Stimulated activated CD8-positive, alpha-beta memory T cell treated with anti-CD3 and anti-CD28 coated beads, Interleukin-7, amount 100 ng/mL, for 4 hours (primary cell): ENCODE measurements at places on chromosomes 11 and 22.

- DNase-seq: no peak
Measured at GRCh38 chr11:30155428-30155827, 75.4 kb upstream of the FSHB start.

- no peak for DNase-seq
Measured at GRCh38 chr22:38614332-38615063, 41.7 kb downstream of the FAM227A start.

- DNase-seq: no peak
Measured at GRCh38 chr11:132464939-132465338, 1067.4 kb downstream of the OPCML start.

GRCh38 chr11:69484427-69485259, 3.2 kb downstream of the LINC01488 start:
- no peak for DNase-seq

- DNase-seq: no peak
Measured at GRCh38 chr11:134272381-134273316, 3.5 kb upstream of the GLB1L3 start.

DNA sequence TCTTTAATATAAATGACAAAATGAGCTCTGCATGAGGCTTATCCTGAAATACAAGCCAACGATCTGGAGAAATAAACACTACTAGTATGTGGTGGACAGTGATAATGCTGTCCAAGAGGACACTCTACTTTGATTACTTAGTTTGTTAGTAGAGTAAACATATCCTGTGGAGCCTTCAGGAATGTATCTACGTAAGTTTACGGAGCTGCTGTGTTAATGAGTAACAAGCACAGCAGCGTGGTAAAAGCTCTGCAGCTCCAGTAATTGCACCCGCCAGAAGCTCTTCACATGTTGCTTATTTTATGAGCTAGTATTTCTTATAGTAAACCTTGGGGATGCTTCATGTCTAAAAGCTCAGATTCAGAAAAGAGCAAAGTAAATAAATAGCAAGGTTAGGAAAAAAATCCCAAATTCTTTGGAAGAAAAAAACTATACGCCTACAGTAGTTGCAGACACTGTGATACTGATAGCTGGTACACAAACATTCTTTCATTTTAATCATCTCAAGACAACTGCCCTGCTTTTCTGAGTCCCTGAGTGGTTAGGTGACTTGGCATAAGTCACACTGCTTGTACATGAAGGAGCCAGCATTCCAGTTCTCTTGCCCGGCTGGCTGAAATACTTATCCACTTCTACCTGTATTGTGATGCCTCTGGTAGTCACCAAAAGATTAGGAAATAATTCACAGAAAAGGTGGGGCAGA, 32.7 kb upstream of the CCDC34 start:
- no peak for DNase-seq

GRCh38 chr22:38618682-38619081, 37.5 kb downstream of the FAM227A start:
- DNase-seq: no peak

DNA sequence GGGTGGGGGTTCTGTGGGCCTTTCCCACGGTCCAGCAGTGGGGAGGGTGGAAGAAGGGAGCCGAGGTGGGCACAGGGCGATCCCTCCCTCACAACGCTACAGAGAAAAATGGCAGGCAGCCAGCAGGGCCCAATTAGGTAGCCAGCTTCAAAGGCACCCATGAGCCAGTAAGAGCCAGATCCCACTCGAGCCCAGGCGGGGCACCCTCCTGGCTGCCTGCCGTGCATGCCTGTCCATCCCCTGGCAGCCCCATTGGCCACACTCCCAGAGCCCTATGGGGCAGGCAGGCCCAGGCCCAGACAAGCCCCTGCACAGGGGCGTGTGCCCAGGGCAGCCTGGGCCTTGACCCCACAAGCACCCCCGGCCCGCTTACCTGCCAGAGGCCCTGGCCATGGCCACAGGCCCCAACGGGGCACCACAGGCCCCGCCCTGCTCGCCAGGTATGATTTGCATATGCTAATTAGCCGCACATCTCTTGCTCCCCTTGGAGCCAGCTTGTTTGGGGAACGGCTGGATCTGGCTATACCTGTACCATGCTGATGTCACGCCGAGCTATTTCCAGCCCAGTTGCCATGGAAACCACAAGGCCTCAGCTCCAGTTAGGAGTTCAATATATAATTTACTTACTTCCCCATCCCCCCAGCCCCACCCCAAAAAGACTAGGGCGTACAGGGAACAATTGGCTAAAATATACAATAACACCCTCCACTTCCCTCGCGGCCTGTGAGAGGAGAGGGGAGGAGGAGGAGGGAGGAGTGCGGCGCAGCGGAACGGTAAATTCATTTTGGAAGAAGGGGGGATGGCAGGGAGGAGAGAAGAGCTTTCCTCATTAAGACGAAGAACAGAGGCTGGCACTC, 47.5 kb upstream of the TCF20 start:
- DNase-seq: no peak
